Stimulated activated CD8-positive, alpha-beta memory T cell treated with anti-CD3 and anti-CD28 coated beads, Interleukin-15, amount 100 ng/mL, for 4 hours (primary cell): ENCODE measurements at places on chromosomes 2 and 18.

- no peak for DNase-seq
Observed at GRCh38 chr2:231887756-231888155, 38.4 kb downstream of the NPPC start.

- no peak for DNase-seq
Observed at GRCh38 chr2:156653675-156654074, 217.5 kb downstream of the GPD2 start.

DNA sequence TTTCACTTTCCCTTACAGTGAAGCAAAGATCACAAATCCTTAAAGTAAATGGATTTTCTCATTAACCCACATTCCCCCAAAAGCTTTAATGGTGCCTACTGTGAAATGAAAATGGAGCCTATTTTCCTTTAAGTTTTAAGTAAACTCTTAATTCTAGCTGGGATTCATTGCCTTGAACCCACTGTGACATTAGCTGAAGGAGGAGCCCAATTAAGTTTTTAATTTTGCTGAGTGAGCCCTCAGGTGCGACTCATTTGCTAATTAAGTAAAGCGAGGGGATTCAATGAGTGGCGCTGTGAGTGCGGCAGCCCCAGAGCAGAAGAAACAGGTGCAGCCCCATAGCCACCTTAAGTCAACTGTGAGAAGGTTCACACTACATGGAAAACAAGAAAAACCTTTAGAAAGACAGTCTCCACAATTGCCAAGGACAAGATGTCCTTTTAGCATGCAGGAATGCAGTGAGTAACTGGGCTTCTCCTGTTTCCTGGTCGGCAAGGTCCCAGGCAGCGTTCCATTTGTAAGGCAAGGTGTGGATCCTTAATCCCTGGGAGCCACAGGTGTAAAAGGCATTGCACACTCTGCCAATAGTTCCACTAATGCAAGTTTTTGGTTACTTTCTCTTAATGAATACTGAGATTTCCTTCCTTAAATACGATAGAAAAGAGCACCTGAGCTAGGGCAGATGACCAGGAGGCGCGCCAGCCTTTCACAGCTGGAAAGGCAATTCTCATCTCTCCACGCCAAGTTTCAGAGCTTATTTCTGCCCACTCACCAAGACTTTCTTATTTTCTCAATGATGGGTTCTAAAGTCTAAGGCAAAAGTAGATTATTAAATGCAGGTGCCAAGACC is 87.7 kb downstream of the TMEM18 start:
- no peak for DNase-seq

DNA sequence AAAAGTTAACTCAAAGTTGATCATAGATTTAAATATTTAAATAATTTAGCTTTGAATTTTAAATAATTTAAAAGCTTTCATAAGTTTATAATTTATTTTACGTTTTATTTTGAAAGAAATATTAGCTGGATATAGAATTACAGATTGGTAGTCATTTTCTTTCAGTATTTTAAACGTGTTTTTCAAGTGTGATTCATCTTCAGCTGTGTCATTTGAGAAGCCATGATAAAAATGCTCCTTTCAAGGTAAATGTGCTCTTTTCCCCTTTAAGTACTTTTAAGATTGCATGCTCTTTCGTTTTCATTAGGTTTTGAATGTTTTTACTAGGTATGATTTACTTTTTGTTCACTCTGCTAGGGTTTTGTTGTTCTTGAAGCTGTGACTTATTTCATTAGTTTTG is 116.8 kb upstream of the FIGN start:
- DNase-seq: no peak

GRCh38 chr2:148607566-148607965 is 37.0 kb upstream of the EPC2 start:
- DNase-seq: no peak

DNA sequence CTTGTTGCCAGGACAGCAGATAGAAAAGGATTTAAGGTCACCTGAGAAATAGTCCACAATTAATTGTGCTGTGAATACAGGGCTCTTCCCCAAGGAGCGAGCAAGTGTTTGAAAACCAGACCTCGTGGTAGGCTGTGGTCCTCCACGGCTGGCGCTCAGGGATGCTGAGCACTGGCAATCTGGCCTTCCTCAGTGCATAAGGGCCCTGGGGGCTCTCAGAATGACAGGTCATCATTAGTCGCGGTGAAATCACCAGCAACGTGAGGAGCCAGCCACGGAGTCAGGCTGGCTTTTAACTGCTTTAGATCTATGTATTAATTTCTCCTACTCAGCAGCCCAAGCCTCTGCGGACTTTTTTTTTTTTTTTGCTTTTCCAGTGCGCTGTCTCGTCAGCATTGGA is 148.5 kb downstream of the FHOD3 start:
- no peak for DNase-seq

- DNase-seq: no peak
Observed at GRCh38 chr18:22962004-22962403, 28.9 kb downstream of the RBBP8 start.

- no peak for DNase-seq
Observed at GRCh38 chr2:200752835-200753234, 58.9 kb upstream of the BZW1 start.

- no peak for DNase-seq
Observed at GRCh38 chr18:39424261-39424660, 1858.7 kb upstream of the CELF4 start.

- DNase-seq: no peak
Observed at GRCh38 chr18:10304853-10305252, 149.6 kb upstream of the APCDD1 start.

DNA sequence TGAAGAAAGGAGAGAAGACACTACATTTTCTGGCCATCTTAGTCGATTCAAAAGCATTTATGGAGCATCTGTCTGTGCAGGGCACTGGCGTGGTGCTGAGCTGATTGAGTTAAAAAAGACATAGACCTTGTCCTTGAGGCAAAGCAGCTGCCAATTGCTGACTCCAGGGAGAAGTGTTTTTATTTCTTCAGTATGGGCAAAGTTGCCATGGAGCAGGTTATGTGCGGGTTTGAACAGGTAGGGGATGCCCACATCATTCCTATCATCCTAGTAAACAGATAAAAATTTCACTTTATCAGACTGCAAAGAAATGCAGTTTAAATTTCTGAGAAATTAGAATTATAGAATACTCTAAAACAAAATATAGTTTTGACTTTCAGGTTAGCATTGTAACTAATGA is 125.8 kb downstream of the NUP35 start:
- no peak for DNase-seq

GRCh38 chr2:137208431-137208891 is 443.1 kb downstream of the THSD7B start:
- no peak for DNase-seq

GRCh38 chr2:28252311-28252710 is 140.3 kb upstream of the FOSL2 start:
- no peak for DNase-seq

DNA sequence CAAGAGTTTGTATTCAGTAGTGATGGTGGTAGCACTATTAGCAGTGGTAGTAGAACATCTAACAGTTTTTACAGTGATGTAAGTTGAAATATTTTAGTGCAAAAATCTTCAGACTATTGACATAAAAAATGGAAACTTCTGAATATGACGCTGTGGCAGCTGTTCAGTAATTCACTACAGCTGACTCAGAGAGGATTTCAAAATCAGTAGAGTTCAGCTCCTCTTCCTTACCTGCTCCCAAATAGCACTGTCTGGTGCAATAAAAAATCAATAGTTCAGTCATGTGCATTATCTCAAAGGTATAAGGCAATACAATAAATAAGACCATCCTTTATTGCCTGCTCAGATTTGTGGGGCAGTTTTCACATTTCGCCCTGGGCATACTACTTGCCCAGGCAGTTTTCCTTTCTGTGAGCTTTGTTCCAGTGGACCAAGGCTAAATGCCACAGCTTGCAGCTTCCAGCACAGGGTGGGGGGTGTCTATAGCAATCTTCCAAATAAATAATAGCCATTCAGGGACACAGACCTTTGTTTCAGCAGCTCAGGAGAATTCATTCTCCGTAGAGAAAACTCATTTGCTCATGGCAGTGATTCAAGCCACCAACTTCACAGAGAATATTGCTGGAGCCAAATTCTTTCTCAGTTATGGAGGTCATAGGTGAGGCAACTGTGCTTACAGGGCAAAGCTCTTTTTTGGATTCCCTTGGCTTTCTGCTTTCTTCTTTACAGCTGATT is 33.9 kb upstream of the GORASP2 start:
- no peak for DNase-seq

DNA sequence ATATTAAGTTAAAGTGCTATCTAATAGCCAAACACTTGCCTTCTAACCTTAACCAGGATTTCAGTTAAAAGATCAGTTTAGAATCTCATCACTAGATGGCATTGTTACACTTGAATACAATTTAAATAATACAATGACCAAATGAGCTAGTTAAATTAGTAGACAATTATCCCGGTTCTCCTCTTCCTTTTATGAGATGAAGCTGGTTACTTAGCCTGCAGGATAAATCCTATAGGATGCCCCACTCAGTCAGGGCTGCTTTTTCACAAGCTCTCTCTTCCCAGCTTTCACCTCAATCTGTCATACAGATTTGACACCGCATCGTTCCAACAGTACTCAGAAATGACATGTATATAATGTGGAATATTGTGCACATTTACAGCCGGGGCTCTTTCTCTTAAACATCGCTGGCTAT is 678.8 kb downstream of the KCNJ3 start:
- no peak for DNase-seq

DNA sequence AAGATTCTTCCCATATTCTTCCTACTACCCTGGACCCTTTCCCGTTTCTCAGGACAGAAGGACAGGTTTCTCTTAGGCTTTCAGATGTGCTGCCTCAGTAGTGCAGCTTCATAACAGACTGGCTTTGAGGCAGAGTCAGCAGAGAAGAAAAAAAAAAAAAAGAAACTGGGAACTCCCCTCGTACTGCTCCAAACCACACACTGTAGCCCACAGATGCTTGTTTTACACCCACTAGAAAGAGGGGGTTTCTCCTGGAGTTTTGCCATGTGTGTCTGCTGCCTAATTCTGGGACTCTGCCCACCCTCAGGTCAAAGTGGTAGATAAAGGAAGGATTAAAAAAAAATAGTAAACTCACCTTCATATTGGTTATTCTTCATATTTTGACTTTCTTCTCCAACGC is 95.9 kb downstream of the NCOA1 start:
- no peak for DNase-seq

DNA sequence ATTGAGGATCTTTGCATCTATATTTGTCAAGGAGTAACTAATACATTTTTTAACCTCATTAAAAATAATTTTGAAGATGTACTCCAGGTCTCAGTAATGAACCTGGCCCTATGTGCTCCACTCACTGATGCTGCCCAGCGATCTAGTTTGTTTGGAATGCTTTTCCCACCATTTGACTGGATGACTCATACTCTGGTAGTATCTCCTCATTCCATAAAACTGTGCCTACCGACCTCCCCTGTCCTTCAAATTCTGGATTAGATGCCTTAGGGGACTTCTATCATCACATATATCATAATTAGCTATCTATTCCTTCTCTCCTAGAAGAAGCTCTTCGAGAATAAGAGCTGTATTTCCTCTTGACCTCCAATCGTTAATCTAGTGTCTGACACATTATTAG is 83.8 kb downstream of the FAM117B start:
- DNase-seq: no peak

GRCh38 chr2:186968277-186968676 is 119.3 kb upstream of the ZSWIM2 start:
- no peak for DNase-seq

- no peak for DNase-seq
Observed at GRCh38 chr2:71685073-71685848, 231.9 kb downstream of the DYSF start.

DNA sequence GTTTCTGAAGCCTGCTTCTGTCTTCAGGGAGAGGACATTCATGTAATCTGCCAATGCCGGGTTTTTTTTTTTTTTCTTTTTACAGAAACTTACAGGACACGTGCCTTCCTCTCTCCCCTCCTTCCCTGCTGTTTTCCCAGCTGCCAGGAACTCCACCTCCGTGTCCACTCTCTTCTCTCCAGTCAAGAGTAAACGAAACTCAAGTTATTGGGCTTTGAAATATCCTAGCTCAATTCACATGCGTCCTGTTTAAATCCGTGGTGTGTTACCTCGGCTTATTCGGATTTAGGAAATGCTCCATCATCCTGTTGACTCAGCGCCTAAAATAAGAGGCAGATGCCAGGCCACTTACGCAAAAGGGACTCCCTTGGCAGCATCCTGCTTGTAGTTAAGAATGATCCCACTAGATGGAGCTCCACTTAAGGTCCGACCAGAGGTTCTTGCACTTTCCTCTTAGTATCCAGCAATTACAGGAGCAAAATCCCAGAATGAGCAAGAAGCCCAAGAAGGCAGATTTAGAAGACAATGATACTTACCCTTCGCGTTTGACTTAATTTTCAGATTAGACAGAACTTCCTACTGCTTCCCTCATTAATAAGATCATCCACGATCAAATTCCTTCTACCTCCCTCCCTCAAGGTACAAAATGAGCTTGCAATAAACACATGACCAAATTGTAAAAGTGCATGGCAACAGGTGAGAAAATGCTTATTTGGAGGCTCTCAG is 97.2 kb upstream of the ZCCHC2 start:
- no peak for DNase-seq

DNA sequence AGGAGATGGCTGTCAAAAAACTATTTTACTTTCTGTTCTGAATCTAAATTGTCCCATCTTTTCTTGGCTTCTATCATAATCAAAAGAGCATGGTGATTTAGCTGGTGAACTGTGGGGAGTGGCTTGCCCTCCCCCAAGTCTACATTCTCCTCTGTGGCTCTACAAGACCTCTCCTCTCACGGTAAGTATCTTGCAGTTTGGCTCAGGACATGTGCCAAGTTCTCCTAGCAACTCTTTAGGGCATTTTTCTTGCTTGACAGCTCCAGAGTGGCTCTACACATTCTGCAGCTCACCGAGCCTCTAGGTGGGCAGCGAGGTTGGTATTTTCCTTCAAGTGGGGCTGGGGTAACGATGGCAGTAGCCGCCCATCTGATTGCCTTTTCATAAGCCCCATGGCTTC is 29.1 kb downstream of the SLC4A5 start:
- no peak for DNase-seq

- no peak for DNase-seq
Observed at GRCh38 chr18:13527730-13528129, 198.6 kb downstream of the FAM210A start.

- DNase-seq: no peak
Observed at GRCh38 chr2:84768840-84769239, 112.0 kb downstream of the TRABD2A start.

GRCh38 chr2:51710222-51710621 is 678.3 kb upstream of the NRXN1 start:
- DNase-seq: no peak

GRCh38 chr2:97698530-97698929 is 14.8 kb upstream of the ZAP70 start:
- DNase-seq: no peak

GRCh38 chr2:10411557-10411956 is 36.6 kb downstream of the ODC1 start:
- DNase-seq: no peak

DNA sequence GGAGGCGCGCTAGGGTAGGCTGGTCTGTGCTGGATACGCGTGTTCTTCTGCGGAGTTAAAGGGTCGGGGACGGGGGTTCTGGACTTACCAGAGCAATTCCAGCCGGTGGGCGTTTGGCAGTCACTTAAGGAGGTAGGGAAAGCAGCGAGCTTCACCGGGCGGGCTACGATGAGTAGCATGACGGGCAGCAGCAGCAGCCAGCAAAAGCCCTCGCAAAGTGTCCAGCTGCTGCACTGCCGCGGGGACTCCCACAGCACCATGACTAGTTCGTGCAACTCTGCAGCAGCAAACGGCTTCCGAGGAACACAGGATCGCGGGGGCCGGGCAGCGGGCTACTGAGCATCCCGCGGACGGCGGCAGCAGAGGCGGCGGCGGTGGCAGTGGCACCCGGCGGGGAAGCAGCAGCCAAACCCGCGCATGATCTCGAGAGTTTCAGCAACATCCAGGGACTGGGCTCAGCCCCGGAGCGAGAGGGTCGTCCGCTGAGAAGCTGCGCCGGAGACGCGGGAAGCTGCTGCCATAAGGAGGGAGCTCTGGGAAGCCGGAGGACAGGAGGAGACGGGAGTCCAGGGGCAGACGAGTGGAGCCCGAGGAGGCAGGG is 368 bp downstream of the TMEFF2 start:
- DNase-seq: no peak
